Activated CD8-positive, alpha-beta T cell treated with anti-CD3 and anti-CD28 coated beads for 36 hours (primary cell): ENCODE measurements at places on chromosomes 6 and 20.
A peak's percentile ranks its signal among the peaks of the same experiment; 100 is the strongest.

DNA sequence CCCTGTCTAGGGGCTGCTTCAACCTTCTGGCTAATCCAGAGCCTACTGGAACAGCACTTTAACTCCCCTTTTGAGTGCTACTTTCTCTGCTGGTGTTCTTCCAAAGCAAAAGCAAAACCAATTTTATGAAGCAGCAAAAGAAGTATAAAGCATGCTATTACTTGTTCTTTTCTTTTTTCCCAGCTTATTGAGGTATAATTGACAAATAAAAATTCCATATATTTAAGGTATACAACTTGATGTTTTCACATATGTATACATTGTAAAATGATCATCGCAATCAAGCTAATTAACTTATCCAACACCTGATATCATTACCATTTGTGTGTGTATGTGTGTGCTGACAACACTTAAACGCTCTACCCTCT lies 14.9 kb downstream of the ID4 start:
- no peak for DNase-seq

- DNase-seq: no peak
Observed at GRCh38 chr6:109456710-109457561, 1.4 kb upstream of the MICAL1 start.

- no peak for DNase-seq
Observed at GRCh38 chr20:51008718-51009117, 14.2 kb downstream of the KCNG1 start.

- no peak for DNase-seq
Observed at GRCh38 chr6:153849072-153849779, 189.8 kb upstream of the OPRM1 start.

- DNase-seq: no peak
Observed at GRCh38 chr6:152054441-152054840, 247.0 kb downstream of the ESR1 start.

- DNase-seq: peak; percentile 49
Observed at GRCh38 chr20:45303586-45304463, 2.8 kb upstream of the RBPJL start.

GRCh38 chr20:50788045-50788991 lies 6.5 kb upstream of the BCAS4 start:
- DNase-seq: no peak

DNA sequence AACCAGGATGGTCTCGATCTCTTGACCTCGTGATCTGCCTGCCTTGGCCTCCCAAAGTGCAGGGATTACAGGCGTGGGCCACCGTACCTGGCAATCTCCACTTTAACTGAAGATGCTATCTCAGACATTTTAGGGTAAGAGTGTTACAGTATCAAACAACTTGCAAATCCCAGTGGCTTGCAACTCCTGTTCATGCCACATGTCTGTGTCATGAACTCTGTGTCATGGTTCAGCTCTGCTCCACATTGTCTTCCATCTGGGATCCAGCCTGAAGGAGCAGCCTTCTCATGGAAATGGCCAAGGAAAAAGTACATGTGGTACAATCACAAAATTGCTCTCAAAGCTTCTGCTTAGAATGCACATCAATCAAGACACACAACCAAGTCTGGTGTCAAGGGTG lies 114.9 kb downstream of the MAP3K5 start:
- no peak for DNase-seq

- DNase-seq: no peak
Observed at GRCh38 chr6:96923871-96924493, 546 bp upstream of the KLHL32 start.

DNA sequence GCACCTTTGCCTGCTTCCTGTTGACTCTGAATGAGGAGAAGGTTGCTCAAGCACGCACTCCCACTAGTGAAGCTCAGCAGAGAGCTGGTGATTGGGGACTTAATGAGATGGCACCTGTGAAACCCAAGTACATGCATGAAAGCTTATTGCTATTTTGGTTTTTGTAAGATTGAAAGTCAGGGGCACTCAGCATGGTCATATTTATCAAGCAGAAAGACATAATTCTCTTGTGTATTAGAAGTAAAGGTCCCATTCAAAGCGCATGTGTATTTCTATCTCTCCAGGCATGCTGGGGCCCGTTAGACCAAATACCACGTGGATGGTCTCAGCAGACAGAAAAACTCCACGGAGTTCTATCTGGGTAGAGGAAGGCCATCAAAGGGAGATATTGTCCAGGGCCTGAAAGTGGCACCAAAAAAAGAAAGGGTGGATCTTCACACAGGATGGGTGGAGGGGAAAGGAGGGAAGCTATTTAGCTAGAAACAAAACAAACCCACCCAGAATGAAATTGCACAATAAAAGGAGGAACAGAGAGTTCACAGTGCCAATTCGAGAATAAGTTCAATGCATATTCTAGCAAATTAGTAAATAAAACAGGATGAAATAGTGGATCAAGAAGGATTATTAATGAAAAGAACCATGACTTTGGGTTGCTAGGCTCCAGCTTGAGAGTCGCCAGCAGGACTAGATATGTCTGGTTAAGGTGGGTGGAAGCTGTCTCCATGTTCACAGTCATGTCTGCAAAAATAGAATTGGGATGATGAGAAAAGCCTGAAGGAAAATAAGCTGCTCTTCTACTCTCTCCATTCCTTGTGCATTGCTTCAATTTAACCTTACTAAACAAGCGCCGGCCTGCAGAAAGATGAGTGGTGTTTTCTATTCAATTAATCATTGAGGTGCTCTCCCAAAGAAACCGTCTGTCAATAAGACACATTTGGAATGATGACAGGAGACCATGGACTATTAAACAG lies 224.9 kb upstream of the DTNBP1 start:
- no peak for DNase-seq

DNA sequence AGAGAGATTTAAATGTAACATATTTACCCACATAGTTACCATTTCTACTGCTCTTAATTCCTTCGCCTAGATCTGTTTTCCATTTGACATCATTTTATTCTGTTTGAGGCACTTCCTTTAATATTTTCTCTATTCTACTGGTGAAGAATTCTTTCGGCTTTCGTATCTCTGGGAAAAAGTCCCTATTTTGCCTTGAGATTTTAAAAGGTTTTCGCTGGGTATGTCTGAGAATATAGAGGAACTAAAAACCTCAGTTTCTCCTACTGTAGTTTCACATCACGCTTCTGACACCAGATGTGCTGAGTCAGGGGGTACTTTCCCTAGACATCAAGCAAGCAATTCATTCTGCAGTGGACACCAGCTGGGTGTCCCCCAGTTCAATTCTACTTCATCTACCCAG lies 61.7 kb downstream of the E2F3 start:
- no peak for DNase-seq

DNA sequence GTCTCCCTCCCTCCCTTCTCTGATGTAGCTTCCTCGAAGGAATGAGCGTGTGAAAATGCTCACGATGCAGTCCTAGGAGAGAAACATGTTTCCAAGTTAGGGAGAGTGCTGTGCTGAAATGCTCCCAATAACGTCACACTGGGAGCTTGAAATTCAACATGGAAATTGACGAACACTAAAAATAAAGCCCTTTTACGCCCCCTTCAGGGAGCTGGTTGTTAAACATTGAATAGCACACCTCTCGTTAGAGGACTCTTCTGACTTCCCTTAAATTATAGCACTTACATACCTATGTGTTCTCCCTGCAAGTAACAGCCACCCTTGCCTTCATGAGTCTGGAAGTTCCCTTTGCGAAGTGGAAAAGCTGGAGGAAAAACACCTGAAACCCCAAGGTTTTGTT lies 88.6 kb downstream of the BFSP1 start:
- no peak for DNase-seq

- no peak for DNase-seq
Observed at GRCh38 chr6:54614499-54615195, 231.9 kb upstream of the FAM83B start.

DNA sequence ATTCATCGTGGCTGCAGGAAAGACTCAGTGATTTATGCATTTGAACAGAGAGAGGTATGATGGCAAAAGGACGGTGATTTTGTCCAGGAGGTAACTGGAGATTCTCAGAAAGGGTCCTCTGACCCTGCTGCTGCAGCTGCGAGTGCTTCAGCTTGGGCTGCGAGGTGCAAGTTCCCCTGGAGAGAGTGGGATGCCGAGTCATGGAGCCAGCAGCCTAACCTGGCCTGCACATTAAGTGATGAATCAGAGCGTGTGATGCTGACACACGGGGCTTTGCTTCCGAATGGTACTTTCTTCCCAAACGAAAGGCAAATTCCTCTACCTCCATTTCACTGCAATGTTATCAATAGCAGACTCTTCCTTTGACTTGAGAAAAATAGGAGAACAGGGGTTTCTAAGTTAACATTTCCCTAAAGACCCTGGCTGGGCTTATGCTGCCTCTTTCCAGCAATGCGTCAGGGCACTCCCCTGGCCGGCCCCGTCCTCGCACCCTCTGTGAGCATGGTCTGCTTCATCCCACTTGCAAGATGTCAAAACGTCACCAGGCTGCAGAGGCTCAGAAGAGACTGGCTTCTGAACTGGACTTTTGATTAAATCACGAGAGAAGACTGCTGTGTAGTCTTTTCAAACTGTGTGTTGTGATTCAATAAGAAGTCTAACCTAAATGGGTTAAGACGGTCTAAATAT lies 628.0 kb upstream of the AGPAT4 start:
- no peak for DNase-seq

DNA sequence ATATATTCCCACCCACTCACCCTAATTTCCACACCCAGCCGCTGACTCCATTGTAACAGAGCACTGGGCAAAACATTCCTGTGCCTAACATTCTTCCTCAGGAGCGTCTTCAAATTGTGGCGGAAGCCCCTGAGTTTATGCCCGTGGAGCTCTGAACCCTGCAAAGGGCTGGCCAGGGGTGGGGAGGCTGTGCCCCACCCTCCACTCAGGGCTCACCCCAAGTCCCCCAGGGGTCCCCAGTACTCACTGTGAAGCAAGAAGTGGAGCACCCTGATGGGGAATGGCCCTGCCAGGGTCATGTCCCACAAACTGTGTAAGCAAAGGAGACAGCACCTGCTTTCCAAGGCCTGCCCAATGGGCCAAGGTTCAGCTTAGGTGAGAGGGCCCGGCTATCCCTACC lies 303.2 kb downstream of the PREX1 start:
- DNase-seq: no peak

DNA sequence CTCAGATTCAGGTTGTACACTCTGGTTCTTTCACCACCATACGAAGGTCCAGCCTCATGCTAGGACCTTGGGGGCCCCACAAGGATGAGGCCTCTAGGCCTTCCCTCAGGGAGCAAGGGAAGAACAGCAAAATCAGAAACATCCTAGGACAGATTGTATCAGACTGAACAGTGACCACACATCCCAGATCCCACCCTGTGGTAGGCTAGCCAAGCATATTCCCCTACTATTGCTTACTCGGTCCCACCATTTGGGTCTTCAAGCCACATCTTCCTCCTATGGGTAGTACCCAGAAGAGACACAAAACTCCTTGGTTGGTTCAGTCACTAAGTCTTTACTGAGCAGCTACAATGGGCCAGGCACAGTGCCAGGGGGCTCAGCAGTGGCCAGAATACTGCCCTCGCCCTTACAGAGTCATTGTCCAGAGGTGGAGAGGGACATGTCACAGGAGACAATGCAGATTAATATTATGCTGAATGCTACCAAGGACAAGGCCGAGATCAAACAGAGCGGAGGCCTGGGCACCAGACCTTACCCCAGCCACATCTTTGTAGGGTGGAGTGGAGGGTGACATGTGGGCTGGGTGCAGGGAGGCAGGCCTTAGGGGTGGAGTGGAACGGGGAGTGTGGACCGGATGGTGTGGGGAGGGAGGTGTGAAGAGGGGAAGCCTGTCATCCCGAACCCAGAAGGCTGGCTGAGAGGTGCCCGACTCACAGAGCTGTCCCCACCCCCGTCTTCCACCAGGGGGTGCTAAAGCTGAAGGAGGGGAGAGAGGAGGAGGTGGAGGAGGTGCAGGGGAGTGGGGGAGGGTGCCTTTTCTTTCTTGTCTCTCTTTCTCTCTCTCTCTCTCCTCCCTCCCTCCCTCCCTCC lies 6.8 kb upstream of the MAPK13 start:
- DNase-seq: peak; percentile 95

DNA sequence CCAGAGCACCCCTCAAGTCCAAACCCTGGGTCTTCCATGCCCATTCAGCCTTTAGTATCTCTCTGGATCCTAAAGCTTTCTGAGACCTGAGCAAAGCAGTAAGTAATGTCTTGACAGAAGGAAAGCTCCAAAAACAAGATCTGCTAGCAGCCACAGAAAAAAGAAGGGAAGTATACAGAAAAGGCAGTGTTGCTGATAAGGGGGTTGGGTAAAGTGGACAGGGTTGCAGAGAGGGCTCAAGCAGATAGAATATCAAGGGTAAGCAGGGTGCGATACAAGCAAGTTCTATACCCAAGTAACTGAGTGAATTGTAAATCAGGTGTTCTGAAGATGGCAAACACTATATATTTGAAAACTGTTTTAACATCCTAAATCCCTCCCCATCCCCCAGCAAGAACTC lies 113.4 kb upstream of the CARMIL1 start:
- DNase-seq: no peak

- DNase-seq: no peak
Observed at GRCh38 chr20:43372051-43372450, 85.6 kb upstream of the SRSF6 start.

DNA sequence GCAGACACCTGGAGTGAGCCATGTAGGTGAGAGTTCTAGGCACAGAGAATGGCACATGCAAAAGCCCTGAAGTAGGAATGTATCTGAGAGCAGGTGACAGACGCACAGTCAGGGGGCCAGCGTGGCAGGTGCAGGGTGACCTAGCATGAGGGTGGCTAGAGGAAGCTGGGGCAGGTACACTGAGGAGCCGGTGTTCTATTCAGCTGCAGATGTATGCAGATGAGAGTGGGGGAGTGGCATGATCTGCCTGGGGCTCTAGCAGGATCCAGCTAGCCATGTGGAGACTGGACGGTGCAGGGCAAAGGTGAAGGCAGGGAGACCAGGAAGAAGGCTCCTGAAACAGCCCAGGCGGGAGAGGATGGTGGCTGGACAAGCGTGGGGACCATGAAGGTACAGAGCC lies 10.7 kb downstream of the PEDS1 start:
- DNase-seq: no peak

DNA sequence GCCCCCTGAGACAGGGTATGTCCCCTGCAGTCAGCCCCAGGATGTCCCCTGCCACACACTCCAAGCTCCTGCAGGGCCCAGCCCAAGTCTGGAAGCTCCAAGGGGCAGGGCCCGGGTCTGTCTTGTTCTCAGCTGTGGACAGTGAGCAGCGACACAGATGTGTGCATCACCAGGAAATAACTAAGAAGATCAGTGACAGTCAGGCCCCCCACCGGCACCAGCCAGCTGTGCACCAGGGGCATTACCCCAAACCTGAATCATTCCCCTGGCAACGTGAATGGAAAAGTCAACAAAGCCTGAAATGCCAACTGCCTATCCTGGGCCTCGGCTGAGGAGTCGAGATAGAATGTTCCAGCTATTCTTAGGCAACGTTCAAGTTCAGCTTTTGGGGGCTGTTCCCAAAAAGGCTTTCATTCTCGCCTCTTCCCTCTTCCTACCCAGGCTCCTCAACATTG lies 105.0 kb downstream of the PREX1 start:
- DNase-seq: peak; percentile 60

- no peak for DNase-seq
Observed at GRCh38 chr6:72677740-72678139, 55.9 kb downstream of the KCNQ5 start.

- DNase-seq: no peak
Observed at GRCh38 chr6:146985111-146985510, 219.1 kb upstream of the STXBP5 start.

- DNase-seq: no peak
Observed at GRCh38 chr20:46576774-46577395, 26.4 kb upstream of the OCSTAMP start.

- no peak for DNase-seq
Observed at GRCh38 chr6:38498805-38499445, 140.8 kb downstream of the BTBD9 start.
